ENCODE measurements at places on chromosomes 5 and 9. TPM values are rescaled to one million over a fixed set of nuclear protein-coding genes. Genes with fewer than 3 reads are reported as not detected.

DNA sequence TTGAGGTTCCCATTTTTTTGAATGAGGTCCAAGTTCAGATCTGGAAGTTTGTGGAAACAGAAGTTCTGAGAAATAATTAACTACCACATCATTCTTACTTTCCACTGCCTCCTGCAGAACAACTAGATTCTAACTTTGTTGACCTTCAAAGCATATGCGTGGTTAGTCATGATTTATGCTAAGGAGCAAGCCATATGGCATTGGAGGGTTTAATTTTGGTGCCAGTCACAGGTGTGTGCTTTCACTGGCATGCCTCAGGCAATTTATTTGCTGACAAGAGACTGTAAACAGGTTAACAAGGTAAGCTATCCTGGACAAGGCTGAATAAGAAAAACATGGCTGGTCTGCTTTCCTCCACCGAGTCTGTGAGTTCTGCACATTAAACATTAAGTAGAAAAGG lies 31.5 kb downstream of the HMHB1 start:
- H3K36me3 ChIP-seq: no peaks in the 10 kb centered on the region
- no peaks in the 10 kb centered on the region for H3K4me1 ChIP-seq
- no peak overlapping the region for H3K4me3 ChIP-seq
- no peak overlapping the region for H3K27ac ChIP-seq
- no peak for DNase-seq

Gene S100Z
- total RNA-seq: 0.68 TPM

DNA sequence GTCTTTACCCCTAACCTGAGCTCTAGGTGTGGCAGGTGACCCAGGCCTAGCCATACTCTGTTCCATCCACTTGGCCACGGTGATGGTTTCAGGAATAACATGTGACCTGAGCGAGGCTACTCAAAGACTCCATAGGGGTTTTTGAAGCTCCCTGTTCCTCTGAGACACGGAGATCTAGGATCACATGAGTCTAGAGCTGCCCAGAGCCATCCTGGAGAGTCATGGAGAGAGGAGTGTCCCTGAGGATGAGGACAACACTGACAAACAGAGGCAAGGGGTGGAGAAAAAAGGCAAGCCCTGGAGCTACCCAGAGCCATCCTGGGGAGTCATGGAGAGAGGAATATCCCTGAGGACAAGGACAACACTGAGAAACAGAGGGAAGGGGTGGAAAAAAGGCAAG lies 29.5 kb upstream of the PCA3 start:
- H3K27ac ChIP-seq: no peak overlapping the region
- H3K36me3 ChIP-seq: no peaks in the 10 kb centered on the region
- H3K27me3 ChIP-seq: no peaks in the 10 kb centered on the region
- H3K4me1 ChIP-seq: no peaks in the 10 kb centered on the region
- H3K4me3 ChIP-seq: no peak overlapping the region
- no peak for DNase-seq

- H3K36me3 ChIP-seq: no peaks in the 10 kb centered on the region
- no peaks in the 10 kb centered on the region for H3K27me3 ChIP-seq
- no peak for DNase-seq
- no peak overlapping the region for H3K27ac ChIP-seq
- H3K4me1 ChIP-seq: no peaks in the 10 kb centered on the region
- no peak overlapping the region for H3K4me3 ChIP-seq
Observed at GRCh38 chr9:91066042-91066415, 264.4 kb downstream of the SYK start.

DNA sequence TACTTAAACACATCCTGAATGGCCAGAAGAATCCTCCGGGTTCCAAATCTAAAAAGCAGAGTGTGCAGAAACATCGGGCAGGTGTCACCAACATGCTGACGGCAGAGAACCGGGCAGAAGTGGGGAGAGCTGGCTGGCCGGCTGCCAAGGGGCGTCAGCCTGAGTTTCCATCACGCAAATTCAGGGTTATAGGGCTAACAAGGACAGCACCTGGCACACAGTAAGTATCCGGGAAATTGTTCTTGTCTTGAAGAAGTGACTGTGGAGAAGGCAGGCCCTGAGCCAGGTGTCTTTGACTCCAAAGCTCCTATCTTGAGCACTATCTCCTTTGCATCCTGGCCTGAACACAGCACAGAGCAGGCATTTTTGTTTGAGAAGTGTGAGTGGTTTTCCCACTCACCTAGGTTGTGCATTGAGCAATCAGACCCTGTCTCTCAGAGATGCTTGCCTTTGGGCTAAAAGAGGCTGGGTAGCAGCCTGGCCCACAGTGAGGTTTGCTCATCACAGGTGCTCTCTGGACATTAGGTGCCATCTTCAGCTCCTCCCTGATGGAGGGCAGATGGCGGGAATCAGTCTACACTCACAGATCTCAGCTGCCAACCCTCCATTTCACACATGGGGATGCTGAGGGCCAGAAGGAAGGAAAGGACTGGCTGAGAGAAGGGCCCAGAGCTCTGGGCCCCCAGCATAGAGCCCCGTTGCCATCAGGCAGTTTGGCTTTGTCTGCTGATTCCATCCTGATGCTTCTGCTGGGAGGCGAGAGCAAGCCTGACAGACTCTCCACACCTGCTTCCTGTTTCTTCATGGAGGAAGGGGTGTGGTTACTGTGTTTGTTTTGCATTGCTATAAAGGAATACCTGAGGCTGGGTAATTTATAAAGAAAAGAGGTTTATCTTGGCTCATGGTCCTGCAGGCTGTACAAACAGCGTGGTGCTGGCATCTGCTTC lies 52.8 kb downstream of the WHRN start:
- H3K4me3 ChIP-seq: no peak overlapping the region
- no peaks in the 10 kb centered on the region for H3K4me1 ChIP-seq
- no peaks in the 10 kb centered on the region for H3K36me3 ChIP-seq
- no peak for DNase-seq
- H3K27ac ChIP-seq: no peak overlapping the region

Gene PRSS3
- not detected for total RNA-seq

DNA sequence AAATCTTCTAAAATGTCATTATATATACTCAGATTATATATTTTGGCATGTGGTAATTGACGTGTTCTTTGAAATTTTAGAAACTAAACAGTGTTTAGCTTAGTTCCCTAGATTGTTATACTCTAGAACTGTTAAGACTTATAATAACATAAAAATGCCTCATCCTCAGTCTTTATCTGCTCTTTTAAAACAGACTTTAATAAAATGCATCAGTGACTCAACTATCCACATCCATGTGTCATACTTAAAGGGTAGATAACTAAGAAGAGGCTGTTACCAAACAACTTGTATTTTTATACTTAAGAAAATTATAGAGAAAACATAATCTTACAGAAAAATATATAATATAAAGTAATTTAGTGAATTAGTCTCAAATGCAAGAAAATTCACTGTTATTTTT lies 15.2 kb downstream of the NFIL3 start:
- no peaks in the 10 kb centered on the region for H3K4me1 ChIP-seq
- no peak for DNase-seq
- no peak overlapping the region for H3K4me3 ChIP-seq

- no peak overlapping the region for H3K4me3 ChIP-seq
- DNase-seq: peak; percentile 61
- H3K36me3 ChIP-seq: no peaks in the 10 kb centered on the region
Observed at GRCh38 chr9:133351908-133352634, 4.1 kb downstream of the RPL7A start.

DNA sequence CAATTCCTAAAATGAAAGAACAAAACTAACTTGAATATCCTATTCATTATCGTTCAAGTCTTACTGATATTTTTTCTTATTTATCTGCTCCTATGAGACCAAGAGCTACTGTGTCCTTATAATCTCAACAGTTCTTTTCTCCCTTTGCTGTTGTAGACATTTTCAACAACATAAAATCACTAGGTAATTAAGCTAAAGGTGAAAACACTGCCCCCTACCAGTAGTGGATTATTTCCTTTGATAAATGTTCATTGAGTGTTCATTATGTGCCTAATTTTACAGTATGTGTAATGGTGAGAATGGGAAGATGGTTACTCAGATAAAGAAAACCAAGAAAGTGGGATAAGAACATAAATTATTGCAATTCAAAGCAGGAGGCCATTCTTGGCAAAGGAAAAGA lies 41.4 kb upstream of the PAPPA start:
- DNase-seq: no peak
- no peak overlapping the region for H3K4me3 ChIP-seq
- H3K4me1 ChIP-seq: no peaks in the 10 kb centered on the region
- no peak overlapping the region for H3K27ac ChIP-seq
- H3K27me3 ChIP-seq: no peaks in the 10 kb centered on the region

Gene RMRP
- 16,694 TPM for total RNA-seq

DNA sequence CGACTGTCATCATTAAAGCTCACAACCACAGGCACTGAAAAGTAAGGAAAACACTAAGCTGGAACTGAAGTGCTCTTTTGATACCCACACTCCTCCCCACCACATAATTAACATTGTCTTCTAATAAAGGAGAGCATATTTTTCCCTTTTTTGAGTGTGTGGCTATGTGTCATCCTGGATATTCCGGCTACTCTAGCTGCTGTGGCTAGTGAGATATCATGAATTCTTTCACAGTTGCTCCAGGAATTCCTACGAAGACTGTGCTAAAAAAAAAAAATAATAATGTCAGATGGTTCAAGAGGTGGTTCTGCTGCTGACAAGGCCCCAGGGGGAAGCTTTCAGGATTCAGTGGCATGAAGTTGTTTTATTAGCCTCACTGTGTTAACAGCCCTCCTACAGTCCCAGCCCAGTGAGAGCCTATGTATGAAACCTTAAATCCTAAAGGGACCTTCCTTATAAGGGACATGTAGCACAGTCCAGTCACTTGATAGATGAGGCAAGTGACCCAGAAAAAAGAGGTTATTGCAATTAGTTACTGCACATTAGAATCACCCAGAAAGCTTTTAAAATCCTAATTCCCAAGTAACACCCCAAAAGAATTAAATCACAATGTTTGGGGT lies 46.6 kb downstream of the TMEM252 start:
- H3K27me3 ChIP-seq: no peaks in the 10 kb centered on the region
- H3K27ac ChIP-seq: peak overlapping the region; percentile 81
- H3K4me1 ChIP-seq: peaks cover 6% of the 10 kb centered on the region
- DNase-seq: no peak
- no peak overlapping the region for H3K4me3 ChIP-seq

- peak overlapping the region; percentile 21 for H3K27ac ChIP-seq
- H3K4me1 ChIP-seq: peaks cover 5% of the 10 kb centered on the region
- H3K27me3 ChIP-seq: no peaks in the 10 kb centered on the region
- H3K36me3 ChIP-seq: no peaks in the 10 kb centered on the region
- DNase-seq: no peak
- no peak overlapping the region for H3K4me3 ChIP-seq
Observed at GRCh38 chr5:78530342-78531096, 118.1 kb downstream of the LHFPL2 start.

DNA sequence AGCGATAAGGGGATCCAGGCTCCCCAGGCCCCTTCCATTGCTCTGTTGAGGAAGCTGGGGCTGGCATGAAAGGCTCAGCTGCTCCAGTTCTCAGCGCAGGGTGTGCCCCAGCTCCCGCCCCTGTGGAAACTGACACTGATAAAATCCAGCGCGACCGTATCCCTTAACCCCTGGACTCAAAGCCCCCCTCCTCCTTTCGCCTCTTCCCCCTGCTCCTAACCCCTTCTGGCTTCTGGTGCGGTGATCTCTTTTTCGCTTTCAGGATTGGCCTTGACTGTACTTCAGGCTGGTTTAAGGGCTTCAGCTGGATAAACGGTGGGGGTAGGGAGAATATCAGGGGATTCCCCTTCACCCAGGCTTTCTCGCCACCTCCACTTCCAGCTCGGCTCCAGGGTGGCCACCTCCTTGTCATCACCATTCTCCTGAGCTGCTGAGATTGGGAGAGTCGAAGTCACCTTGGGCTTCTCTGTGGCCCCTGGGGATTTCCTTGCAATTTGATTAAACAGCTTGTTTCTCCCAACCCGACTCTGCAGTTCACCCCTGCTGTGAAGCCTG lies 843 bp downstream of the BSPRY start:
- no peak overlapping the region for H3K27ac ChIP-seq
- DNase-seq: no peak
- no peaks in the 10 kb centered on the region for H3K27me3 ChIP-seq

Gene USP20
- 54.2 TPM for total RNA-seq
